ENCODE measurements at places on chromosomes 11 and 22.

GRCh38 chr11:100939571-100939970, 190.0 kb downstream of the PGR start:
- no peak for DNase-seq

DNA sequence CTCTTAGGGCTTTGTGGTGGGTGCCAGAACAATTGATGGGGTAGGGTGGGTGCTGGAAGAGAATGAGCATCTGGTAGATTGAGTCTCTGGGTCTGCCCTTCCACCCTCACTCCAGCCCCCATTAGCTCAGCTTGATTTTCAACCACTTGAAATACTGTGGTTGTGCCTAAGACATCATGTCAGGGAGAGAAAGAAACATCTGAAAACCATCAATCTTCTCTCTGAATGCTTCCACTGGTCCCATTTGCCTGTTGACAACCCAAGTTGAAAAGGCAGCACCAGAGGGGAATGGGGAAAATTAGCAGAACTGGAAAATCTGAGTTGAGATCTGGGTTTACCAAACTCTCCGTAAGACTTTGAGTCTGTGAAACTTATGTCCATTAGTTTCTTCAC, 26.1 kb downstream of the CD44 start:
- no peak for DNase-seq

DNA sequence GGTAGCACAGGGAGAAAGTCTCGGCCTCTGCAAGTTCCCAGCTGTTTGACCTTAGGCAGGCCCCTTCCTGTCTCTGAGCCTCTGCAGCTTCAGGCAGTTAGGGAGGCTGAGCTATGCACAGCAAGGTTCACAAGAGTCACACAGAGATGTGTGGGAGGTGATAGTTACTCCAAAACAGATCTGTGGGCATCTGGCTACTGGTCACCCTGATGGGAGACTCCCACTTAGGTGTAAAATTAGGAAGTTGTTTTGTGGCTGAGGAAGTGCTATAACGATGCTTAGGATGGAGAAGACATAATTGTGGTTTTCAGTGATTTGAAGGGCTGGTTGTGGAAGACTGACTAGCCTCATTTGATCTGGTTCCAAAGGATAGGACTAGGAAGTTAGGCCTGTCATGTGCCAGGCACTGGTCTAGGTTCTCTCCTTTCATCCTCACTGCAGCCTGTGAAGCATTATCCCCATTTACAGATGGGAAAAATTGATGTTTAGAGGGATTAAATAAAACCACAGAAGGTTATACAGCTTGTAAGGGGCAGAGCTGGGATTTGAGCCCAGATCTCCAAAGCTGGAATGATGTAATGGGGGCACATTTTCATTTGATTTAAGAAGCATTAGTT, 13.5 kb downstream of the ACO2 start:
- DNase-seq: no peak

DNA sequence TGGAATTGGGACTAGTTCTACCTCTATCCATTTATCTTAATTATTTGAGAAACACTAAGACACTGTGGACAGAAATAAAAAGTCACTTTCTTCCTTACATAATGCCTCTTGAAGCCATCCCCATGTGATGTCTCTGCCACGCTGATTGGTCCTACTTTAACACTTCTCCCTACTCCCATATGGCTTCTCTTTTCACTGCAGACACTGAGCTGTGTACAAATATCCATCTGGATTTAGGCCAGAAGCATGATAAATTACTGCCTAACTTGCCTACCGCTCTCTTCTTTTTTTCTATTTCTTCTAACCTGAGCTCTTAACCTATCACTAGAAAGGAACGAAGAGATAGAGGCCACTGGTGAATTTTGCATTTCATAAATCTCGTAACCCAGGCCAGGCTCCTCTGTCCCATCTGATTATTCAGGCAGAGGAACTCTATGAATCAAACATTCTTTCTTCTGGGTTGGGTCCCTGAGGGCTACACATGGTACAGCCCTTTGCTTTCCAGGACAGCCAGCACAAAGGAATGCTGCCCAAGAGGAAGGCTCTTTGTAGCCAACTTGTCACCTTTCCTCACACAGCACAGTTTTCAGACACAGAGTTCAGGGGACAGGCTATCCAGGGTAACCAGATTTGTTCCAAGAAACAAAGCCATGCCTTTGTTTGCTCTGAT, 878.5 kb upstream of the LRRC4C start:
- DNase-seq: no peak

DNA sequence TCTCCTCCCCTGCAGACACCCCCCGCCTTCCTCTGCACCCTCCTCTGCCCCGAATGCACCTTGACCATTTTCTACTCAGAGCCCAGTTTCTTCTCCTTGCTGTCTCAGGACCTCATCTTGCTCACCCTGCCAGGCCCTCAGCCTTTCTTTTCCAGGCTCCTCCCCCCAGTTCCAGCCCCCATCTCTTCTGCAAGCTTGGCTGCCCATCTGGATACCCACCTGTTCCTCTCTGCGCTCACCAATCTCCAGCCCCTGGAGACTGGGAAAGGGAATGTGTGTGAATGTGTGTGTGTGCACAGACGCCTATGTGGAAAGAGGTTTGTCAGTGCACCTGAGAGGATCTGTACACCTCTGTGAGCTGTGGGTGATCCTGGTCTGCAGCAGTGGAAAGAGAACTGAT, 36.4 kb downstream of the SLC22A12 start:
- no peak for DNase-seq

GRCh38 chr11:124167826-124168231, 15.3 kb upstream of the OR10D3 start:
- DNase-seq: no peak

DNA sequence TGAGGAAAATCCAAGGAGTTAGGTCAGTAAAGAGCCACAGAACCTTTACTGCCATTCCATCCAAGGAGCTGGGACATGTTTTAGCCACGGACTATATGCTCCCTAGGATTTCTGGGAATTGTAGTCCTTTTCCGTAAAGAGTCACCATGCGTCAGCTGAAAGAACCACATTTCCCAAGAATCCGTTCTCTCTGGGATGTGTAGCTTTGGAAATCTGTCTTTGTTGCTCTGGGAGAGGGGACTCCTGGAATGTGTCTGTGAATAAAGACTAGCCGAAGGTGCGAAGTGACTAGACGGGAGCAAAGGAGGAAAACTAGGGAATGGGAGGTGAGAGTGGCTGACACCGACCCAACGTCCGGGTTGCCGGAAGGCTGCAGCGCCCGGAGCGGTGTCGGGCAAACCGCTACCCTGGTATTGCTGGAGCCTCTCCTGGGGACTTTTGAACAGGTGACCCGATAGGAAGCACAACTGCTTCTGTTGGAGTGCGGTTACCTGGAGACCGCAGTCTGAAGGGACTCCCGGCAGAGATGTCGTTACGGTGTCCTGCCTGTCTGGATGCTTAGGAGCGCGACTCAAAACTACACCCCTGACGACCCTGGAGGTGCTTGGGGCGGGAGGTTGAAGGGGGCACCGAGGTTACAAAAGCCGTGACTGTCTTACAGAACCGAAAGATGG, at the start of gene IFTAP:
Gene IFTAP (plus strand): TSS at position 187 of the 674 bp plus-strand sequence. CDS start 15,602 bp downstream, outside the sequence.
- DNase-seq: peak; percentile 22

DNA sequence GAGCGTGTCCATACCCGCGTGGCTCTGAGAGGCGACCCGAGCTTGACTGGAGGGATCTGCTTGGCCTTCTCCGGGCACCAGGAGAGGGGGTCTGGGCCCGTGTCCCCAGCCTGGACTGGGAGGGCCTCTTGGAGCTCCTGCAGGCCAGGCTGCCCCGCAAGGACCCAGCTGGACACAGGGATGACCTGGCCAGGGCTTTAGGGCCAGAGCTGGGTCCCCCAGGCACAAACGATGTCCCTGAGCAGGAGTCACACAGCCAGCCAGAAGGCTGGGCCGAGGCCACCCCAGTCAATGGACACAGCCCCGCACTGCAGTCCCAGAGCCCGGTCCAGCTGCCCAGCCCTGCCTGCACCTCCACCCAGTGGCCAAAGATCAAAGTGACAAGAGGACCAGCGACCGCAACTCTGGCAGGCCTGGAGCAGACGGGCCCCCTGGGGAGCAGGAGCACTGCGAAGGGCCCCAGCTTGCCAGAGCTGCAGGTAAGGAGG, 38.2 kb downstream of the TRIOBP start:
- no peak for DNase-seq

DNA sequence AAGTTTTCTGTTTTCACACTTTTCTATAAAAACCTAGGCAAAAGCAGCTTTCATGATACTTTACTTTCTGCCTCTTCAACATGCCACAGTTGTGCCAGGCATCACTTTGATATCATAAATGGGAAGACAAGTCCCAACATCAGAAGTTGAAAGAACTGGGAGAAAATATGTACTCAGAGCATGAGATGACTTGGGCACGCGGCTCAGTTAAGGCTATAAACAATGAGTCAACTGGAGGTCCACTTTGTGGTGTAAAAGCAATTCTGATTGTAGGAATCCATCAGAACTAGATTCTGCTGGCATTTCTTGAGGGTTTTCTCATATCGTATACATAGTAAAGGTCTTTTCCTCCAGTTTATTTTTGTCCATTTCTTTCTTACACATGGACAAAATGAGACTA, 109.7 kb upstream of the USP47 start:
- no peak for DNase-seq

DNA sequence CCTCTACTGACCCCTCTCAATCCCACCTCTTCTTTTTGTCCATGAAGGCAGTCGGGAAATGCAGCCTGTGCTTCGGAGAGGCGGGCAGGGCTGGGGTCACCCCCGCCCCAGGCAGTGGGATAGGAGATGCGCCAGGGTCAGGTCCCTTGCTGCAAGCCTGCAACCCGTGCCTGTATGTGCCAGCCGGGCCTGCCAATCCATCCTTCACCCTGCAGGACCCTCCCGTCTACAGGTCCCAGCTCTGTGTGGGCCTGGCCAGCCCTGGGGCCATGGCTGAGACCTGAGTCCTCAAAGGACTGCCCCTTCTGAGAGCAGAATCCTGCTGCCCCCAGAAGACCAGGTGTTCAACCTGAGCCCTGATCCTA, 10.9 kb downstream of the ASCL2 start:
- no peak for DNase-seq

- DNase-seq: no peak
Observed at GRCh38 chr11:121965330-121965729, 150.7 kb downstream of the BLID start.

DNA sequence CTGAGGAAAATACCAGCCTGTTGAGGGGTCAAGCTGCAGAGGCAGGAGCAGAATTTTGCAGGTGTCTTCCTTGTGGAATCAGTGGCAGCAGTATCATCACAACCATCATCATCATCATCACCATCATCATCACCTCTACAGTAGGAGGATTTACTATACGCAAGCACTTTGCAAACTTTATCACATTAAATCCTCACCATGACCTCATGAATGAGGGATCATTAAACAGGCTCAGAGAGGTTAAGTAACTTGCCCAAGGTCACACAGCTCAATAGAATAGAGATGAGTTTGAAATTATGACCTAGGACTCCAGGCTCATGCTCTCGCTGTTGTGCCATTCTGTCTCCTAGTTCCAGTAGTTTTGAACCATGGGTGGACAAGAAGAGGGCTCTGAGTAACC, 25.6 kb downstream of the PTPN5 start:
- DNase-seq: no peak

GRCh38 chr11:69666261-69666660, 8.9 kb downstream of the LTO1 start:
- no peak for DNase-seq

DNA sequence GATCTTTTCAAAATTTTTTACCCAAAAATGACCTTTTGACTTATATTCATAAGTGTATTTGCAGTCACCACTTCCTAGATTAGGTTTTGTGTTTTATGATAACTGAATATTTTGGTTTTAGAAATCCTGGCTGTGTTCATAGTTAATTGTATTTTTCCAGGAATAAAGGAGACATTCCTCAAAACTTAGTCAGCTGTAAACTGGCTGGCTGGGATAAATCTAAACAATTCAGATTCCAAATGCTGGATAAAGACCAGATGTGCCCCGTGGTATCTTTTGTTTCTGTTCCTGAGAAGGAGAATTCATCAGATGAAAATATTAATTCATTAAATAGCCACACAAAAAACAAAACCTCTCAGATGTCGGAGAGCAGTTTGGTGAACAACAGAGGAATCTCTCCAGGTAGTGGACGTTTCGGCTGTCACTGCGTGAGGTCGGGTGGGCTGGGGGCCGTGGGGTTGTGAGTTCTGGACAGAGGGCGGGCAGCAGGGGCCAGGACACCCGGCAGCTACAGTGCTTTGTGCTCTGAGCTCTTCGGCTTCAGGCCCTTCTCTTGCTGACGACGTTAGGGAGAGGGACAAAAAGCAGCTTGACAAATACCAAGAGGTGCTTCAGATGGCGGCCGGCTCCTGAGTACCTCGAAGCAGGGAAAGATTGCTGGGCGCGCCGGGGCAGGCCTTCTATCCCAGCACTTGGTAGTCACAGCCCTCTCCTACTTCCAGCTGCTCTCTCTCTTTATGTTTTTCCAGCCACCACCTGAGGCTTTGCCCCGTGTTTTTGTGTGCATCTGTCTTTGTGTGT, 24.6 kb downstream of the MOV10L1 start:
- DNase-seq: no peak

GRCh38 chr11:102936864-102937509, 18.5 kb downstream of the MMP13 start:
- no peak for DNase-seq

DNA sequence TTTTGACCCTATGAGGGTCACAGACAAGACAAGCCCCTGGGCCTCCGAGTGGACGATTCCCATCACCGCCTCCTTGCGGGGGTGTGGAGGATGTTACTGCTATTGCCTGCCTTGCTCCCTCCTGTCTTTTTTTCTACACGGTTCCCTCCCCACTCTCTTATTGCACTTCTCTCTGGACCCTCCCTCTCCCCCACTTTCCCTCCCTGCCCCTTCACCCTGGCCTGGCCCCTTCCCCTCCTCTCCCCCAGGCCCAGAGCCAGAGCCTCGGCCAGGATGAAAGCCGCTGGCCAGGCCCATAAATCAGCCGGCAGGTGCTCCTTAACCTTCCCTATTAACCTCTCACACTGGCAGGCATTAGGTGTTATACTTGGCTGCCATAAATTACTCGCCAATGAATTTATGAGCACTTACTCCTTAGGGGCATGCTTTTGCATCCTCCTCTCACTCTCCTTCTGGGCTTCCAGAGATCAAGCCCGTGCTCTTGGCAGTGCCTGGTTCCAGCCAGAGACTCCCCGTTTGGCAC, 18.3 kb upstream of the ALX4 start:
- no peak for DNase-seq

DNA sequence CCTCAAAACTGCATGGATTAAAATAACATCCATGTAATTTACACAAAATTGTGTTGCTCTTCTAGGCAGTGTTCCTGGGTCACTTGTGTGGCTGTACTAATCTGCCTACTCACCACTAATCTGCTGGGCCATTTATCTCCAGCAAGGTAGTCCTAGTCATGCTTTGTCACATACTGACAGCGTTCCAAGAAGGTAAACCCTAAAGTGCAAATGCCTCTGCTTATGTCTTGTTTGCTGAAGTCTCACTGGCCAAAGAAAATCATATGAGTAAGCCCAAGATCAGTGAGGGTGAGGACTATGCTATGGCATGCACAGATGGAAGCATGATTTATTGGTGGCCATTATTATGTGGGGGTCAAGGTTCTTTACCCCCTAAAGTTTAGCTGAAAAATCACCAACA, 630.2 kb upstream of the LUZP2 start:
- no peak for DNase-seq

- no peak for DNase-seq
Observed at GRCh38 chr11:67254798-67255197, 11.5 kb upstream of the GRK2 start.
